ENCODE measurements at places on chromosomes 16 and 17. TPM values are rescaled to one million over a fixed set of nuclear protein-coding genes. Genes with fewer than 3 reads are reported as not detected.

The CXCL16 gene
- total RNA-seq = 16.0 TPM

The CSH2 gene
- not detected for total RNA-seq

The CDC6 gene
- 3.8 TPM for total RNA-seq

The BAHCC1 gene
- 17.3 TPM for total RNA-seq

The FNDC8 gene
- not detected for total RNA-seq

The TEKT3 gene
- 1.3 TPM for total RNA-seq

The CES5A gene
- not detected for total RNA-seq

The CSNK2A2 gene
- total RNA-seq = 53.2 TPM

The CDRT15L2 gene
- total RNA-seq = not detected

The ICAM2 gene
- 73.2 TPM for total RNA-seq

The C16orf54 gene
- total RNA-seq = 100.0 TPM

The AIPL1 gene
- total RNA-seq = not detected

The NEUROD2 gene
- not detected for total RNA-seq

The SNX11 gene
- total RNA-seq = 22.4 TPM

The ZNF18 gene
- 16.8 TPM for total RNA-seq

Data from natural killer cell (primary cell).